ENCODE measurements at places on chromosomes 7 and 10. TPM values are rescaled to one million over a fixed set of nuclear protein-coding genes. Genes with fewer than 3 reads are reported as not detected.

Gene TECTB
- total RNA-seq: not detected

Gene RALA
- total RNA-seq: 24.7 TPM

Gene RAB19
- total RNA-seq: not detected

Gene PIP
- total RNA-seq: not detected

Gene LRRN3
- total RNA-seq: 42.8 TPM

Gene PILRA
- not detected for total RNA-seq

Gene ZNF853
- total RNA-seq: 0.13 TPM

Gene ENO4
- 0.19 TPM for total RNA-seq

Gene PLPP4
- total RNA-seq: 0.25 TPM
